Activated T-cell treated with anti-CD3 and anti-CD28 coated beads, Interleukin-2, amount 50 U/mL, for 72 hours (primary cell): ENCODE measurements at places on chromosomes 6 and 20.

- DNase-seq, result no peak
Observed at GRCh38 chr20:61521687-61522420, 269.8 kb downstream of the CDH4 start.

DNA sequence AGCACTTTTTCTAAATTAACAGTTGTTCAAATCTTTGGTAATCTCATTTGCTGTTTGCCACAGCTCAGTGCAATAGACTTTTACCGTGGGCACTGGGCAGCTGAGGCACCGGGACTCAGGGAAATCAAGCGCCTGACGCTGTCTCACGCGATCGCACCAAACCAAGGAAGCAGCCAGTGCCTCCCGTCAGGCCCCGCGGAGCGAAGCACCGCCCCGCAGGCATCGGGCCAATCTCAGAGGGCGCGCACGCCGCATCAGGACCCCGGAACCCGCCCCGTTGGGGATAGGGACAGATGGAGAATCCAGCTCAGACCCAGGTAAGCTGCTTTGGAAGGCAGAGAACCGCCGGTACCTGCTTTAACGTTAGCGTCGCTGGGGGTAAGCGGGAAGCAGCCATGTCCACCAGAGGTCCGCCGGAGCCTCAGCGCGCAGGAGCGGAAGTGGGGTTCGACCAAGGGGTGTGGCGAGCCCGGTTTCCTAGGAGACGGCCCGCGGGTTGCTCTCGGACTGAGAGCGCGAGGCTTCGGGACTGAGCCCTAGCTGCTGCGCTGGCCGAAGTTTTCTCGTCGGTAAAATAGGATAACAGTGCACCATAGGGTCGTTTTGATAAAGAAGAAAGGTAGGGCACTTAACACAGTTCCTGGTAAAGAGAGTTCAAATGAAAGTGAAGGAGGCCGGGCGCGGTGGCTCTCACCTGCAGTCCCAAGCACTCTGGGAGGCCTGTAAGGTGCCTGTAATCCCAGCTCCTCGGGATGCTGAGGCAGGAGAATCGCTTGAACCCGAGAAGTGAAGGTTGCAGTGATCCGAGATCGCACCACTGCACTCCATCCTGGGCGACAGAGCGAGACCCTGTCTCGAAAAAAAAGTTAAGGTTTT is at the start of gene LYRM2:
Gene LYRM2 (minus strand): TSS at position 428 of the 876 bp plus-strand sequence. CDS start 31 bp downstream, at position 397.
- DNase-seq, result peak; percentile 94

GRCh38 chr6:12493446-12493845 is 203.3 kb downstream of the EDN1 start:
- no peak for DNase-seq

GRCh38 chr20:16441546-16442164 is 131.6 kb downstream of the KIF16B start:
- DNase-seq, result no peak

DNA sequence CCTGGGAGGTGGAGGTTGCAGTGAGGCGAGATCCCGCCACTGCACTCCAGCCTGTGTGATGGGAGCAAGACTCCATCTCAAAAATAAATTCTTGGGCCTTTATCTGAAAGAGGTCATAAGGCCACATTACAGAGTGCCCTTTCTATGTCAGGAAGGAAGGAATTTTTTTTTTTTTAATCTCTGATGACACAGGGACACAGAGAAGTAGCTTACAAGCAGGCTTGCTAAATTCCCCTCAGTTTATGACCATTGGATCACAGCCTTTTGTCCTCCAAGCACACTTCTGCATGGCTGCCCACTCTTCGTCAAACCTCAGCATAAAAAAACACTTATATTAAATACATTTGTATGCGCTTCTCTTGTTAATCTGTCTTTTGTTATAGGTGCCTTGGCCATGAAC is 7.5 kb upstream of the IFNGR1 start:
- no peak for DNase-seq

- no peak for DNase-seq
Observed at GRCh38 chr20:11906626-11907480, 10.8 kb upstream of the BTBD3 start.

GRCh38 chr6:130245267-130245666 is 22.5 kb upstream of the SAMD3 start:
- no peak for DNase-seq

DNA sequence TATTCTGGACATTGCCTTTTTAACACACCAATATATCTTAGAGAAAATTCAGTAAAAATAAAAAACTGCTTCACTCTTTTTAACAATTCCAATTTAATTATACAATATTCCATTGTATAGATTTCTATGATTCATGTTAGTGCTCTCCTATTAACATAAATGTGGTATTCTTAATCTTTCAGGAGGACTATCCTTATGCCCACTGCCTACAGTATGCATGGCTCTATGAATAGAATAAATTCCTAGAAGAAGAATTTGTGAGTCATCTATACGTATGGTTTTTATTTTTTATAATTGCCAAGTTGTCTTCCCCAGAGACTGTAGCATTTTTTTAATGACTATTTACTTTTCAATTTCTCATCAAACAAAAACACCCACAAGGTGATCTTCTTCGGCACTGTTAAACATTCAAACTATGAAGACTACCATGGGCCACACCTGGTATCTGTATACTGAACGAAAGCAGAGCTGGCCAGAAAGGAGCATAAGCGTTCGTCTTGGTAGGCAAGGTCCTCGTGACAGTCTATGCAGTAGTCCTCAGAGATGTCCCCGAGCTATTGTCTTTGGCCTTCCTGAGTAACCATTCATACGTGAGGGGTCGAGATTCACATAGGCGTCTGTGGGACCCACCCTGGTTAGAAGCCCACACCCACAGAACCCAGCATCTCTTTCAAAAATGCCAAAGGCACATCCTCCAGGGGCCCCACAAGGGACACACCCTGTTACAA is 74.6 kb downstream of the KIF16B start:
- no peak for DNase-seq

- DNase-seq, result no peak
Observed at GRCh38 chr6:93088621-93089501, 330.5 kb downstream of the EPHA7 start.

DNA sequence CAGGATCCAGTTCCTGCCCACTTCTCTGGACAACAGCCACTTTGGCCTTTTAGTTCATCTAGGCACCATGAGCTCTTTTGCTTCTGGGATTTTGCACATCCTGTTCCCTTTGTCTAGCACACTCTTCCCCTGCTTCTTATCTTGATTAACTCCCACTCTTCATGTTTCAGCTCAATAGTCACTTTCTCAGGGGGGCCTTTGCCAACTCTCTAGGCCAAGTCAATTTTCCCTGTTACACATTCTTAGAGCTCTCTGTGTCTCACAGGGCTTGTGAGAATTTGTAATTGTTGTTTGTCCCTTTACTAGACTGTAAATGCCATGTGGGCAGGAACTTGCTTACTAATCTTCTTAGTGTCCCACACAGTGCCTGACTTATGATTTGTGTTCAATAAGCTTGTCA is 58.1 kb upstream of the EPB41L1 start:
- no peak for DNase-seq

- DNase-seq, result no peak
Observed at GRCh38 chr20:9616455-9616805, 102.0 kb downstream of the LAMP5 start.

- DNase-seq, result no peak
Observed at GRCh38 chr6:79984261-79984660, 20.2 kb upstream of the TTK start.

DNA sequence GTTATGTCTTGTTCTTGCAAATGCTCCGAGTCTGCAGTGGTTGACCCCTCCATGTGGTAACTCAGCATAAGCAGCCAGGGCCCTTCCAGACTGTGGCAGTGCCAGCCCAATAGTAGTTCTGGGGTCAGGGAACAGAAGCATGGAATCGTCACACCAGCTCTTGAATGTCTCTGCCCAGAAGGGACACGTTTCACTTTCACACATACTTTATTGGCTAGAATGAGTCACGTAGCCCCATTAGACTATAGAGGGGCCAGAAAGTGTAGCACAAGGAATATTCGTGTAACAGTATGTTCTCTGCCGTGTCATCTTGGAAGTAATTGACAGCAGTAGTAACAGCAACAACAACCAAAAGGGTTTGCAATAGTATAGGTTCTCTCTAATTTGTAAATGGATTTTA is 254.7 kb downstream of the FARS2 start:
- DNase-seq, result no peak

DNA sequence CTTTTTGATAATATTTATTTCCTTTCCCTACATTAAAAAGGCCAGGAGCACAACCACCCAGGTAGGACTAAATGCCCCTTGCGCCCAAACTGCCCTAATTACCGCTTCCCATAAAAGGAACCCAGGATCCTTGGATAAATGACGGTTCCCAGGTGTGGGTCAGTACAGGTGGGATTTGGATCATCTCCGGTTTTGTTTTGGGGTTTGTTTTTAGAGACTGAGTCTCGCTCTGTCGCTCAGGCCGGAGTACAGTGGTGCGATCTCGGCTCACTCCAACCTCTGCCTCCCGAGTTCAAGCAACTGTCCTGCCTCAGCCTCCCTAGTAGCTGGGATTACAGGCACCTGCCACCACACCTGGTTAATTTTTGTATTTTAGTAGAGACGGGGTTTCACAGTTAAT is 28.4 kb downstream of the ZNF217 start:
- no peak for DNase-seq

DNA sequence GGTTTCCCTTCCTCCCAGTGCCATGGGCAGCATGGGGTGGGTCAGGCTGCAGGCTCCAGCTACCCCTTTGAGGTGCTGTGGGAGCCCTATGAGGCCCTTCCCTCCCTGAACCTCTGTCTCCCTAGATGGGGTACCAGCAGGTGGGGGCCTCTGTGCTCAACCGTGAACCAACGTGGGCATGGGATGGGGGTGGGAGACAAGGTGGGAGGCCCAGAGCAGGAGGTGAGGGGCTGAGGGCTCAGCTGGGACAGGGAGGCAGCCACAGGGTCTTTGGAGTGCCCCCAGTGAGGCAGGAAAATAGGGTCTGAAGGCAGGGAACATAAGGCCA is 33.3 kb downstream of the SUN5 start:
- DNase-seq, result no peak

- no peak for DNase-seq
Observed at GRCh38 chr20:16444057-16444777, 129.0 kb downstream of the KIF16B start.

GRCh38 chr6:137820425-137820824 is 46.6 kb upstream of the TNFAIP3 start:
- no peak for DNase-seq

DNA sequence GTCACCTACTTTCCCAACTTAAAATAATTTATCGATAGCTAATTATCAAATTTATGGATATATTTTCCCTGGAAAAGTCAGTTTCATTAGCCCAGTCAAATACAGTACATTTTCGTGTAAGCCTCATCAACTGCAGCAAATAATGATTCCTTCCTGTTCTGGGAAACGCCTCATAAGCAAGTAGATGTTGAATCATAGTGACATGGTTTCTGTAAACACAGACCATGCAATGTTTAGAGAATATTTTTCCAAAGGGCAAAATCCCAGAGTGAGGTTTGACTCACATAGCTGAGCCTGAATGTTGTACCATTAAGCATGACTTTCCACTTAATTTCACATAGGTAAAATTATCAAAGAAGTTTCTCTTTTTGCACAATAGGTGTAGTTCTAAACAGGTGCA is 16.7 kb upstream of the VNN1 start:
- DNase-seq, result no peak

GRCh38 chr20:7505152-7505834 is 435.0 kb downstream of the HAO1 start:
- DNase-seq, result no peak

- DNase-seq, result no peak
Observed at GRCh38 chr20:17109307-17109706, 117.5 kb upstream of the PCSK2 start.

- DNase-seq, result no peak
Observed at GRCh38 chr6:121086876-121087275, 247.4 kb downstream of the TBC1D32 start.

- DNase-seq, result no peak
Observed at GRCh38 chr6:165986311-165986913, 181.2 kb downstream of the TBXT start.

- no peak for DNase-seq
Observed at GRCh38 chr20:51650685-51651134, 108.2 kb upstream of the NFATC2 start.

DNA sequence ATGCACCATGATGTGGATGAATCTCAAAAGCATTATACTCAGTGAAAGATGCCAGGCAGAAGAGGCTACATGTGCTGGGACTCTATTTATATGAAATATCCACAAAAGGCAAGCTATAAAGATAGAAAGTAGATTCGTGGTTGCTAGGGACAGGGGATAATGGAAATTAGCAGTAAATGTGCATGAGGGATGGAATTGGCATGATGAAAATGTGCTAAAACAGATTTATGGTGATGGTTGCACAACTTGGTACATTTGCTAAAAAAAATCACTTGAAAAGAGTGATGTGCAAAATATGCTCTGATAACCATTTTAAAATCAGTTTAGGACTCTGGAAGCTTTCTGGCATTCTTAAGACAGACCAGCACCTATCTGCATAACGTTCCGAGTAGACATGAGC is 61.6 kb downstream of the ALDH8A1 start:
- DNase-seq, result no peak
